Cerebellar cortex (tissue), 1 donor: ENCODE measurements at places on chromosomes 12 and 14.

- DNase-seq = no peak
These were observed 103.5 kb upstream of the PLEKHA5 start for GRCh38 chr12:19026034-19026433.

GRCh38 chr12:112901271-112901670 is 5.5 kb upstream of the OAS1 start:
- no peak for DNase-seq

DNA sequence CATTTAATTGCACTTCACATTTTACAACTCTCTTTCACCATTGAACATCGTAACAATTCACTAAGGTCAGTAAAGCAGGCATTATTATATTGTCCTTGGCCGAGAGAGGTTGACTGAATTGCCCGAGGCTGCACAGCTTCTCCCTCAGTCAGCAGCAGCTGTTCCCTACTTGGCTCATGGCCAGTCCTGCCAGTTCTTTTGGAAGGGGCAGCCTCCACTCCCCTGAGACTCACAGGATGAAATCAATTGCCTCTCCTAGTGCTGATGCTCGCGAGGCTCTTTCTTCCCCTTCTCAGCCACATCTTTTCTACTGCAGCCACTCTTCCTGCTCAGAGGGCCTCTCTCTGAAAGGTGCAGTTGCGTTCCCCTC is 79.9 kb upstream of the KCNA1 start:
- DNase-seq = no peak

GRCh38 chr12:124913474-124914391 is 717 bp downstream of the UBC start:
- peak; percentile 86 for DNase-seq

DNA sequence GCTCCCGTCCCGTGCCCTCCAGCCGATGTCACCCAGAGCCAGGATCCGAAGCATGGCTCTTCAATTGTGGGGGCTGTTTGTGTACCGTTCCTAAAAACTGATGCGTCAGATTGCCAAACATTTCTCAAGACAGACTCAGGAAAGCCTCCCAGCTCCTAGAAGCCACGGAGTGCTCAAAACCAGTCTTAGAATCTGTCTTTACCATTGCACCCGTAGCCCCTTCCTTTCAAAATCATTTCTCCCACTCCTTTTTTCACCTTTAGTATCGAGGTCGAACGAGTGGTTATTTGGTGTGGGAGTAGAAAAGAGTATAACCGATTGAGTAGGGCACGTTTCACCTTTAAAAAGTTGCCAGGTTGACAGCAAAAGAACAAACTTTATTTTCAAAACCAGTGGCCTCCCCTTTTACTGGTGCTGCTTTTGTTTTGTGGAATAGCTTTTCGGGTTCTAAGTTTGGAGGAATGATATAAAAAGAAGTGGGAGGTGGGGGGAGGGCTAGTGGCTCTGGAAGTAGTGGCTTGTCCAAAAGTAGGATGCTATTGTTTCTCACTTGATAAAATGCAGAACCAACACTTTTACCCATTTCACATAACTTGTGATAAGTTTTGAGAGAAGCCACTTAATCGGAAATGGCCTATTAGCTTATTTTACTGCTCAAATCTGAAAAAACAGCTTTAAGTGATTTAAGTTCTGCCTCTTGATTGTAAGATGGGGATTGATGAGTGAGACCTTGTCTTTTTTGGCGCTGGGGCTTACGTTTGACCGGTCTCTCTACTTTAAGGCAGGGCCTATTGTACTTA is 803 bp downstream of the STK38L start:
- no peak for DNase-seq

- DNase-seq = no peak
These were observed 4.9 kb upstream of the AQP6 start for GRCh38 chr12:49967777-49968250.

DNA sequence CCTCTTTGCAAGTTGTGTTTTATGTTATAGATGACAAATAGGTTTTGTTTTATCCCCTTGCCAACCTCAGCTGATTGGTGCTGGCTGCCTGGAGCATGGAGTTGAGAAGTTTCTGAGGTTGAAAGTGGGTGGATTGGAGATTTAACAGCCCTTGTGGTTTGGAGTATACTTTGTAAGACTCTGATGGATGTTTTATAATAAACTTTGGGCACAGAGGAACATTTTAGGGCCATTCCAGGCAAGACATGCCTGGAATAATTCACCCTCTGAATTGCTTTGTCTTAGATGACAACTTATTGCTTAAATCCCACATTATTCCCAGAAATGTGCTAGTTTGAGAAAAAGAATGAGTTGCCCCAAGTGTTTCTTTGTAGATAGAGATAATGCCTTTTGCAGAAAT is 158.9 kb downstream of the SLC5A8 start:
- no peak for DNase-seq
